NCI-H2081 treated with DMSO at 0.1 percent for 48 hours (cell line): ENCODE measurements at places on chromosomes 16 and 17.

- no peak for DNase-seq
Measured at GRCh38 chr17:49993423-49994060, 1.5 kb downstream of the DLX3 start.

DNA sequence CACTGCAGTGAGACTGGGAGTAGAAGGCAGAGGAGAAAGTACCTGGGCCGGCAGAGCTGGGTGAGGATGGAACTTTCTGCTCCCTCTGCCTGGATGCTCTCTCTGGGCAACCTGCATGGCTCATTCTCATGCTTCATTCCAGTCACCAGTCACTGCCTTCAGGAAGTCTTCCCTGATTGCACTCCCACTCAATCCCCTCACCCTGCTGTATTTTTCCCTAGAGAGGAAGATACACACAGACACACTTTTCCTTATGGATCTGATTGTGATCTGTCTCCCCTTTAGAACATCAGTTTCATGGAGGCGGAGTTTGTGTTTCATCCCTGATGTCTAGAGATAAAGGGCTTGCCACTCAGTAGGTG, 44.9 kb downstream of the MEAK7 start:
- DNase-seq: no peak

GRCh38 chr16:56202036-56202435, 10.7 kb downstream of the GNAO1 start:
- no peak for DNase-seq

- no peak for DNase-seq
Measured at GRCh38 chr17:8322061-8322460, 12.0 kb downstream of the ARHGEF15 start.

- no peak for DNase-seq
Measured at GRCh38 chr17:27458524-27458908, 2.3 kb downstream of the KSR1 start.
